ENCODE measurements at places on chromosomes 3 and 15.

DNA sequence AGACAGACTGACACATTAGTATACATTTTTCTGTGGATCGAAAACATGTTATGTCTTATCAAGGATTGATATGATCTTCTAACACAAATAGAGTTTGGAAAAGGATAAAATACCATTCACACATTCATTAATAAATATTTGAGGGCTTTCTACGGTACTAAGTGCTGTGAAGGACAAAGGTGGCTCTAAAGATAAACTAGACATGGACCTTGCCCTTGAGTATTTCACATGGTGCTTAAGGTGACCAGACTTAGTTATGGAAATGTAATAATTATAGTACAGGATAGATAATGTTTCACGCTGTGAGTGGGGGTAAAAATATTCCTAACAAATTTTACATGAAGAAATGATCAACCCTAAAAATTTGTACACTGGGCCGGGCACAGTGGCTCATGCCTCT is 3.8 kb upstream of the RAP2B start:
- no peak for DNase-seq

DNA sequence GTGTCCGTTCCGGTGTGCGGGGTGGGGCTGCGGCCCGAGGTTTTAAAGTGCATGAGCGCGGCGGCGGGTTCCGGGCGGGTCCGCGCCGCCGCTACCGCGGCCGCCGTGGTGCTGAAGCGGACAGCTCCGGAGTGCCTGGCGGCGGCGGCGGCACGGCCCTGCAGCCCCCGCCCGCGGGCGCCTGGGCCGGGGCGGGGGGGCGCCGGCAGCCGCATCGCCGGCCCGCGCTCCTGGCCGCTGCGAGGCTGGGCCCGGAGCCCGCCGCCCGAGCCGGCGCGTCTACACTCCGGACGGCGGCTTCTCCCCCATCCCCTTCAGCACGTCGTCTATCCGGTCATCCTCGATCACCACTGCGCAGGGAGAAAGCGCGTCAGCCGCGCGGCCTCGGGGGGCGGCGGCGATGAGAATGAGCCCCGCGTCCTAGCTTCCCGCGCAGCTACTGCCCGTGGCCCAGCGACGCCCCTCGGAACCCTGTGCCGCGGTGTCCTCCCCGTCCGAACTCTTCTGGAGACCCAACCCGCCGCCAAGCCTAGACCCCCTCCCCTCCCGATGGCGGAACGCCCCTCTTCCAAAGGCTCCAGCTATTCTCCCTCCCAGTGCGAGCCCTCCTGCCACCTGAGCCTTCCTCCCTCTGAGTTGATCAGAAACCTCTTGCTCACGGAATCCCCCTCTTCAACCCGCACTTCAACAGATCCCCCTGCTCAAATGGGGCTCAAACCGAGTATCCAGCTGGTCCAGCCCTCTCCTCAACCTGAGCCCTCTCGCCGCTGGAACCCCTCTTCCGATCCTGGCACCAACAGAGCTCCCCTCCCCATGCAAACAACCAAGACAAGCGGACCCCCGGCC is 1.3 kb downstream of the CAMK2N2 start:
- no peak for DNase-seq

GRCh38 chr3:127484601-127485388 is 105.7 kb downstream of the TPRA1 start:
- no peak for DNase-seq

- no peak for DNase-seq
Observed at GRCh38 chr15:90020936-90021507, 19.9 kb downstream of the ZNF710 start.

DNA sequence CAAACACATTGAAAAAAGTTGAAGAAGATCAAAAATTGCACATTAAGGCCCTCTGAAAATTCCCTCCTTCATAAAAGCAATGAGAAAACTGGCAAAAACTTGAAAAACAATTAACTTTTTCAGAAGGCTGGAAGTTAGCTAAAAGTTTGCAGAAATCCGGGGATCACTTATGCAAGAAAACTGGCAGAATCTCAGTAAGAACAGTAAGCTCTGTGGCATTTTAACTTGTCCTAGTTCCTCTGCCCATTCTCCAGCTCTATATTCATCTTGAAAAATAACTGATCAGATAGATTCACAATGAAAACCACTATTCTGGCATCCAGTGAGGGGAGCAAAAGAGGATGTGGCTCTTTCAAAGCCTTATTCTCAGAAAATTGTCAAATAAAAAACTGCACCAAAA is 566.8 kb downstream of the NTRK3 start:
- no peak for DNase-seq

- no peak for DNase-seq
Observed at GRCh38 chr3:158768361-158768787, 33.5 kb upstream of the MFSD1 start.

DNA sequence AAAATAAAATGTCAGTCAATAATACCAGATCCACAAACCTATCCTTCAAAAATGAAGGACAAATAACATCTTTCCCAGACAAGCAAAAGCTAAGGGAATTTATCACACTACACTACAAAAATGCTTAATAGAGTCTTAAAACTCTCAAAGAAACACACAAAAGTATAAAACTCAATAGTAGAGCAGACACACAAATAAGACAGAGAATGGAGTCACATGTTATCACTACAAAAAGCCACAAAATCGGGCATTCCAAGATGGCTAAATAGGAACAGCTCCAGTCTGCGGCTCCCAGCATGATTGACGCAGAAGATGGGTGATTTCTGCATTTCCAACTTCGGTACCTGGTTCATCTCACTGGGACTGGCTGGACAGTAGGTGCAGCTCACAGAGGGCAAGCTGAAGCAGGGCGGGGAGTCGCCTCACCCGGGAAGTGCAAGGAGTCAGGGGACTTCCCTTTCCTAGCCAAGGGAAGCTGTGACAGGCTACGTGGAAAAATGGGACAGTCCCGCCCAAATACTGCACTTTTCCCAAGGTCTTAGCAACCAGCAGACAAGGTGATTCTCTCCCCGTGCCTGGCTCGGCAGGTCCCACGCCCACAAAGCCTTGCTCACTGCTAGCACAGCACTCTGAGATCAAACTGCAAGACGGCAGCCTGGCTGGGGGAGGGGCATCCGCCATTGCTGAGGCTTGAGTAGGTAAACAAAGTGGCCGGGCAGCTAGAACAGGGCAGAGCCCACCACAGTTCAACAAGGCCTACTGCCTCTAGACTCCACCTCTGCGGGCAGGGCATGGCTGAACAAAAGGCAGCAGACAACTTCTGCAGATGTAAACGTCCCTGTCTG is 46.3 kb downstream of the SENP7 start:
- DNase-seq: no peak

DNA sequence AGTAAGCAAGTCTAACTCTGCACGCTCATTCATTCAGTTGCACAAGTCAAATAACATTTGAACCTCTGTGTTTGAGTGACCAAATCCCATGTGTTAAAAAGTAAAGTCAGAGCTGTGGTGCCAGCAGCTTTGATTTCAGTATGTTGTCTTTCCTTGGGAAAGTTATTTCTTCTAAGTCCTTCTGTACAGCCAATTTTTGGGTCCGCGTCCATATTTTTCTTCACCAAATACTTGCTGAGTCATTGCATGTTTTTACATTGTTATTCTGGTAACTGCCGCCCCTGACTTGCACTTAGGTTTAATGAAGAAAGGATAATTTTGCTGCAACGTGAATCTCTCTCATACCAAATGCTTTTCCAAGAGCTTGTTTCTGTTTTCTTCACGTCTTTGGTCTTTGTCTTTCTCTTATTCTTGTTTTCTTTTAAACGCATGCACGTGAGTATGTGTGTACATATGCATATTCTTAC is 56.7 kb downstream of the PLS1 start:
- DNase-seq: no peak

- DNase-seq: no peak
Observed at GRCh38 chr3:176401211-176401610, 796.1 kb downstream of the TBL1XR1 start.

GRCh38 chr15:77992356-77993222 is 84.9 kb downstream of the TBC1D2B start:
- DNase-seq: no peak

GRCh38 chr15:91710080-91710698 is 143.3 kb upstream of the SLCO3A1 start:
- DNase-seq: no peak

GRCh38 chr3:120726791-120727190 is 15.5 kb downstream of the RABL3 start:
- DNase-seq: no peak

DNA sequence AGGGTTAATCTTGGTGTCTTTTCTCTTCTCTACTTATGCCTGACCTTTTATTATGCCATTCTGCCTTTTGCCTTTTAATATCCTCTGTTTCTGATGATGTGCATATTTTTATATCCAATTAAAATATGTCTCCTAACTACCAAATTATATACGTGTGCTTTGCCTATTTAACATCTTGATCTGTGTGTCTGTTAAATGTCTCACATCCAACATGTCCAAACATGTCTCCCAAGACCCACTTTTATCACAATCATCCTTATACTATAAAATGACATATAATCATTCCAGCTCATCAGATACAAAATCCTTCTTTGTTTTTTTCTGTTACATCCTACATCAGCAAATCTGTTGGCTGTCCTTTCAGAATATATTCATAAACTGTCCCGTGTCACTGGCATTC is 539.5 kb downstream of the ZPLD1 start:
- DNase-seq: no peak

DNA sequence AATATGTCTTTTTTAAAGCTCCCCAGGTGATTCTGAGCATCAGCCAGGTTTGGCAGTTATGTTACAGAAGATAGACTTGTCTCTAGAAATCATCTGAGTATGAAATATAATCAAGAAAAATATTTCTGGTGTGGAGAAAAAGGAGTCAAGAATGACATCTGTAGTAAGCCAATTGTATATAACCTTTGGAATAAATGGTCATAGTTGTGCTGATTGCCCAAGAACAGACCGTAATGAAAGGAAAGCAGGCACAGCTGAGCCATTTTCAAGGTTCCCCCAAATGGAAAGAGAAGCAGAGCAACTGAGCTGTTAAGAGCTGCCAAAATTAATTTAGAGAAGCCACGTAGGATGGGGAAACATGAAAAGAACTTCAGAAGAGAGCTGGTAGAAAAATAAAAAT is 26.6 kb downstream of the GOLM2 start:
- no peak for DNase-seq

- peak; percentile 1 for DNase-seq
Observed at GRCh38 chr3:132180337-132180791, 136.8 kb upstream of the ACP3 start.

All from GDM1 (cell line).